Kidney (tissue), 22 donors: ENCODE measurements at places on chromosomes 6 and 20. TPM values are rescaled to one million over a fixed set of nuclear protein-coding genes. Genes with fewer than 3 reads are reported as not detected.
A peak's percentile ranks its signal among the peaks of the same experiment; 100 is the strongest.

GRCh38 chr6:116783852-116784251 is 18.3 kb upstream of the FAM162B start:
- no peak for DNase-seq

The GPR63 gene
- 0.37 TPM for polyA plus RNA-seq

GRCh38 chr6:168756009-168756634 is 315.1 kb downstream of the SMOC2 start:
- DNase-seq = no peak

- DNase-seq = no peak
These were observed 50.3 kb downstream of the DOP1A start for GRCh38 chr6:83117802-83118201.

The CLIC5 gene
- 54.3 TPM for polyA plus RNA-seq

GRCh38 chr6:137246164-137246563 is 27.0 kb upstream of the IFNGR1 start:
- DNase-seq = no peak

The UBD gene
- 16.9 TPM for polyA plus RNA-seq

DNA sequence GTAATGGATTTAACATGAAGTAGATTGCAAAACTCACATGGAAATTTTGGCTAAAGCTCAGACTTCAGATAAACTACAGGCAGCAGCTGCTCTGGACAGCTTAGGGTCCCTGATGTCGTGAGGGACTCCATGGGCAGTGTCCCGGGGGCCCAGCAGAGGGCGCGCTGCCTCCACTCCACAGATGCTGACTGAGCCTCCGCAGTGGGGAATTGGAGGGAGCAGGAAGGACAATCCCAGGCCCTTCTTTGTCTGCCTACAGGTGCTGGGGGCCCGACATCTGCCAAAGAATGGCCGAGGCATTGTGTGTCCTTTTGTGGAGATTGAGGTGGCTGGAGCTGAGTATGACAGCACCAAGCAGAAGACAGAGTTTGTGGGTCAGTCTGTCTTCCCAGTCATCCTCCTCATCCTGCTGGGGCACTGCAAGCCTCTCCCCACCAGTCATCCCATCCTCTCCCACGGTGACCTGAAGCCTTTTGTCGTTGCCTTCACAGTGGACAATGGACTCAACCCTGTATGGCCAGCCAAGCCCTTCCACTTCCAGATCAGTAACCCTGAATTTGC is 35.9 kb downstream of the PLCG1 start:
- DNase-seq = peak; percentile 93

GRCh38 chr6:157552081-157552747 is 171.2 kb downstream of the ZDHHC14 start:
- DNase-seq = peak; percentile 36

DNA sequence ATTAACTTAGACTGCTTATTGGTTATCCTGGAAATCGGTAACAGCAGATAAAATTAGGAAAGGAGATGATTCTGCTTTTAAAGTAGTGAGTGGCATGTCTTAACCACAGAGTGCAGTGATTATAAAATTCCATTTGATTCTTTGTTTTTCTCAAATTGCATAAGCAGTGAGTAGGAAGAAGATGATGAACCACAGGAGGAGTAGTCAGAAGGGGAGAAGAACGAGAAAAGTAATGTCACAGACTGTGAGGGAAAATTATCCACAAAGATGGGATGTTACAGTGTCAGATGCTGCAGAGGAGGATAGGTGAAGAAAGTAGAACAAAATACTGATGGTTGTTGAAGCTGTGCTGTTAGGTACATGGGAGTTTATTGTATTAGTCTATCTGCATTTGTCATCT is 63.0 kb downstream of the ITCH start:
- DNase-seq = no peak

DNA sequence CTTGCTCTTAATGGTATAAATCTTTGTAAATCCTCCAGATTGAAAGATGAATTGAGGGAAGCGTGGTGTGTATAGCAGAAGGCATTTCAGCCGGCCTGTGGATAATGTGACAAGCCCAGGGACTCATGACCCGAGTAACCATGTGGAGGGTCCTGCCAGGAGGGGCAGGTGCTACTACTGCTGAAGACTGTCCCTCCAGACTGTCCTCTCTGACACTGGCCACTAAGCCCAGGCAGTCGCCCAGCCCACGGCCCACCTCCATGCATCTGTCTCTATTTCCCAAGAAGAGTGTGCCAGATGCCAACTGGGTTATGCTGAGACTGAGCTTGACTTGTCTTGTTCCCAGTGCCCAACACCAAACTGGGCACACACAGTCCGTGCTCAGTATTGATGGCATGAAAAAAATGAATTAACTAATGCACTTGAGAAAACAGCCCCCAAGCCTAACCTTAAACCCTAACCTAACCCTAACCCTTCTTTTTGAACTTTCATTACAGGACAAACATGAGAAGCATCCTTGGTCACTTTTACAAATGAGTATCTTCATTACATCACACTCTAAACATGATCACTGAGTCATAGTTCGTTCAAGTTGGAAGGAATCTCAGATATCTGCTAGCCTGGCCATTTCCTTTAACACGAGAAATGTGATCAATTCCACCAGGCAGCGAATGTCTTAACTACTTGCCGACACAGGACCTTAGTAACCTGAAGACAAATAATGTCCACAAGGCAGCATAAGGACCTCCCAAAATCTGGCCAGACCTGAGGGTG is 182.2 kb upstream of the RREB1 start:
- DNase-seq = no peak

The CHMP4B gene
- 137 TPM for polyA plus RNA-seq

The PRKN gene
- polyA plus RNA-seq = 8.6 TPM

DNA sequence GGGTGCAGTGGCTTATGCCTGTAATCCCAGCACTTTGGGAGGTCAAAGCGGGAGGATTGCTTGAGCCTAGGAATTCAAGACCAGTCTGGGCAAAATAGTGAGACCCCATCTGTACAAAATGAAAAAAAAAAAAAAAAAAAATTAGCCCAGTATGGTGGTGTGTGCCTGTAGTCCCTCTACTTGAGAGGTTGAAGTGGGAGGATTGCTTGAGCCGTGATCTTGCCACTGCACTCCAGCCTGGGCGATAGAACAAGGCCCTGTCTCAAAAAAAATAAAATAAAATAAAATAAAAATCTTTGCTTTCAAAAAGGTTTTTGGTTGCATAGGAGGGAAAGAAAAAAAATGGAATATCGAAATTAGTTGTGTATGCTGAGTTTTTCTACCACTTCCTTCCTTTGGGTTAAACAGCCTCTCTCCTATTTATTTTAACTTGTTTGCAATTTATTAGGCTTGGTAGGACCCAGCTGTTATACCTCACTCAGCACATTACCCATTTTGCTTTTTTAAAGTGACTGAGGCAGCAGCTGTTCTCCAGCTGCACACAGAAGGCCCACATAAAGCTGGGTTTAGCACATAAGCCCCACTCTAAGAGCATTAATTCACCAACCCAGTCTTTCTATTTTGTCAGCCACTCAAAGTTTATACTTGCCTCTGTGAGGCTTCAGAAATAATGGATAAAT is 152.3 kb downstream of the ZFAND3 start:
- DNase-seq = peak; percentile 89

DNA sequence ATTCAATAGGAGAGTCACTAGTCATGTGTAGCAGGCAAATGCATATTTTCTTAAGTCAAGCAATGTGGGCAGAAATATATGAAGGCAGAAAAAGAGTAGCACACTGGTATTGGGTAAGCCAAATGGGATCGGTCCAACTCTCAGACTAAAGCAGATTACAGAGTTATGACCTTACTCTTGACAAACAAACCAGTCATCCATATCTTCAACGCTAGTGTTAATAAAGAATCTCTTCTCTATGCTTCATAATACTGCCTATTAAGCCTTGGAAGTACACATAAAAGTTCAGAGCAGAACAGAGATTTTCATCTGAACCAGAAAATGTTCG is 320.2 kb upstream of the JARID2 start:
- no peak for DNase-seq

The TSHZ2 gene
- polyA plus RNA-seq = 0.86 TPM

The PTK7 gene
- polyA plus RNA-seq = 26.0 TPM

- DNase-seq = no peak
These were observed 133.4 kb downstream of the MYB start for GRCh38 chr6:135314543-135314942.

GRCh38 chr20:33789109-33789857 is 21.9 kb upstream of the CHMP4B start:
- DNase-seq = peak; percentile 25

DNA sequence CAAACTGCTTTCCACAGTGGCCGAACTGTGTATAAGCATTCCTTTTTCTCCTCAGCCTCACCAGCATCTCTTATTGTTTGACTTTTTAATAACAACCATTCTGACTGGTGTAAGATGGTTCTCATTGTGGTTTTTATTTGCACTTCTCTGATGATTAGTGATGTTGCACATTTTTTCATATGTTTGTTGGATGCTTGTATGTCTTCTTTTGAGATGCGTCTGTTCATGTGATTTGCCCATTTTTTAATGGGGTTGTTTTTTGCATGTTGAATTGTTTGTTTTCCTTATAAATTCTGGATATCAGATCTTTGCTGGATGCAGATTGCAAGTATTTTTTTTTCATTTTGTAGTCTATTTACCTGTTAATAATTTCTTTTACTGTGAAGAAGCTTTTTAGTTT is 11.2 kb upstream of the ZSCAN12 start:
- DNase-seq = no peak

GRCh38 chr6:45556828-45557227 is 179.1 kb upstream of the SUPT3H start:
- DNase-seq = no peak

GRCh38 chr6:155872961-155873360 is 417.3 kb upstream of the NOX3 start:
- DNase-seq = no peak

GRCh38 chr6:55941702-55942101 is 66.3 kb upstream of the BMP5 start:
- DNase-seq = no peak

- no peak for DNase-seq
These were observed 976.8 kb downstream of the TBC1D32 start for GRCh38 chr6:120357447-120357846.

The KIAA1586 gene
- polyA plus RNA-seq = 4.4 TPM

DNA sequence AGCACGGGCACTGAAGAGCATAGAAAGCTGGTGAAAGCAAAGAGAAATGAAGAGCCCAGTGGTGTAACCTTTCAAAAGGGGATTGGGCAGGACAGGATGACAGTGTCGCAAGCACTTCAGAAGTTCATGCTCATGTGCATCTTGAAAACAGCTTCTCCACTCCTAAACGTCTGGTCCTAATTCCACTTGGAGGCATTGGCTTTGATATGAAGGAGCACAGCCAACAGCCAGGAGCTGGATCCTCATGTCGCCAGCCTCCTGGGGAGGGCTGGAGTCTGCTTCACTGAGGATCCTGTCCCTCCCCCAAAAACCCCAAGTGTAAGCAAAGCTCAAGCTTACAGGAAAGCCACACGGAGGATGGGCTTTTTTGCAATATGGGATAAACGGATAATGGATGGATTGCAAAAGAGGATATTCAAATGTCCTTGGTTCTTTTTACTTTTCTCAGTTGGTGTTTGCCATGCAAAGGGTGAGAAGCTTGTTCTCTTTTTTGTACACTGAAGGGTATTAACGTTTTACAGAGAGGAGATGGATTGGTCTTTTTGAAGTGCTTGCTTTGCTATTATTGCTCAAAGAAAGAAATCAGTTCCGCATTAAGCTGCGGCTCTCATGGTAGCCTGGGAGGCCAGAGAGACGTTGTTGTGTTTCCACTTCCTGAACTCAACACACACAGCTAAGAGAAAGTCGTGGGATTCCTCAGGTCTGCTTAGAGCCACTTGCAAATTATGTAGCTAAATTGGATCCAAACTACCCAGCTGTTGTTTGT is 92.2 kb downstream of the SIM1 start:
- DNase-seq = no peak

The SMLR1 gene
- polyA plus RNA-seq = 5.1 TPM

The PROKR2 gene
- not detected for polyA plus RNA-seq

DNA sequence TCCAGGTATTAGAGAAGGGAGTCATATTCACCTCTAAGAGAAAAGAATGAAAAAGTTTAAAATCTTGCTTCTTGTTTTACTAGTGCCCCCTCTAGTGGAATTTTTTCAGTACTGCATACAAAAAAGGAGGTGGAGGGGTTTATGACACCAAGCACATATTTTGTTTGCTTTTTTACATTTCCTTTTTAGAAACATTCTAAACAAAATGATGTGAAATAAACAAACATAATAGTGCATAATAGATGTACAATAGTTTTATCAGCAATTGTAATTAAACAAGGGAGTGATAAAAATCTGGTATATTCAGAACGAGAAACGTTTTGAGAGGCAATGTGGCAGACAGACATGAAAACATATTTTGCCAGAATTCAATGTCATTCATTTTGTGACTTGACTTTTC is 111.0 kb upstream of the TFAP2D start:
- no peak for DNase-seq

The ZC2HC1B gene
- not detected for polyA plus RNA-seq

- peak; percentile 54 for DNase-seq
These were observed 100.8 kb upstream of the NEDD9 start for GRCh38 chr6:11333132-11333849.

The FAM135A gene
- 8.5 TPM for polyA plus RNA-seq

DNA sequence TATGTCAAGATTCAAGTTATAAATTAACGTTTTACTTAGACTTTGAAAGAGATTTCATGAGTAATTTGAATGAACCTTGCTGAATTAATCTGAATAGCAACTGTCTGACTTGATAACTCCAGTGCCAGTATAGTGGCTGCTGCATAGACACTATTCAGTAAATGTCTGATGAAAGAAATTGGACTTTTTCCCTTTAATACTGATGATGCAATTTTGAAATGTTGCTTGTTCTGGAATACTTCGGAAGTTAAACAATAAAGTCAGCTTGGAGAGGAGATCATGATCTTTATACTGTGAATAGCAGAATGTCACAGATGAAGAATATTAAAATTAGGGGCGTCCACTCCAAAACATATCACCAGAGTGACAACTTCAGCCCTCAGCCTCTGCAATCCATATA is 3.6 kb upstream of the PGBD1 start:
- DNase-seq = no peak

GRCh38 chr6:37442416-37443215 is 9.6 kb downstream of the CMTR1 start:
- DNase-seq = no peak

DNA sequence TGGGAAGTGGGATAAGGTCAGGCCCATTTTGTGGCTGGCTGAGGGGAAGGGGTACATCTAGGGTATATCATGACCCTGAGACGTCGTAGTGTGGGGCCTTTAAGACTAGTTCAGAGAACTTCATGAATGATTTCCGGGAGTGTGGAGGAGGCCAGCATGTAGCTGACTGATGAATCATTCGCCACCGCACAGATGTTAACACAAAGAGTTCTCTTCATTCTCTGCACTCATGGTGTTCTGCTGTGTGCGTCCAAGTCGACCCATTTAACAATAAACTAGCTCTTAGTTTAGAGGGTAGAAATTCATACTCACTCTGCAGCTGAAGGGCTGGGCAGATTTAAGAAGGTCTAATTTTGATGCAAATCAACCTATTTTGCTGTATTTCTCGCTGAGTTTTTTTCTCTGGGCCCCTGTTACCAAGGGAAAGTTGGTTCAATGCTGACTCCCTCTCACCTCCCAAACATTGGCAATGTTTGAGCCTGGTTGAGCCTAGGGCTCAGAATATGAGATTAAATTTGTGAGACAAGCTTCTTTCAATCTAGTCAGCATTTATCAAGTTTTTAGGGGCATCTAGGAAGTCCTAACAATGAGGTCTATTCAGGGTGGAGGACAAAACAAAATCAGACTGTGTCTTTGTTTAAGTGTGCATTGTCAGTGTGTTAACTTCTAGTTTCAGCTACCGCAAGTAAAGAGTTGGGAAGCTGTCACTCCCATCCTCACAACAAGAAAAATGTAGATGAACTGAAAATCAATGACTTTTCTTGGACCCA is 106.8 kb upstream of the CBLN4 start:
- DNase-seq = no peak
